Activated CD4-positive, alpha-beta T cell treated with anti-CD3 and anti-CD28 coated beads for 4 hours (primary cell): ENCODE measurements at places on chromosomes 12 and 14.

DNA sequence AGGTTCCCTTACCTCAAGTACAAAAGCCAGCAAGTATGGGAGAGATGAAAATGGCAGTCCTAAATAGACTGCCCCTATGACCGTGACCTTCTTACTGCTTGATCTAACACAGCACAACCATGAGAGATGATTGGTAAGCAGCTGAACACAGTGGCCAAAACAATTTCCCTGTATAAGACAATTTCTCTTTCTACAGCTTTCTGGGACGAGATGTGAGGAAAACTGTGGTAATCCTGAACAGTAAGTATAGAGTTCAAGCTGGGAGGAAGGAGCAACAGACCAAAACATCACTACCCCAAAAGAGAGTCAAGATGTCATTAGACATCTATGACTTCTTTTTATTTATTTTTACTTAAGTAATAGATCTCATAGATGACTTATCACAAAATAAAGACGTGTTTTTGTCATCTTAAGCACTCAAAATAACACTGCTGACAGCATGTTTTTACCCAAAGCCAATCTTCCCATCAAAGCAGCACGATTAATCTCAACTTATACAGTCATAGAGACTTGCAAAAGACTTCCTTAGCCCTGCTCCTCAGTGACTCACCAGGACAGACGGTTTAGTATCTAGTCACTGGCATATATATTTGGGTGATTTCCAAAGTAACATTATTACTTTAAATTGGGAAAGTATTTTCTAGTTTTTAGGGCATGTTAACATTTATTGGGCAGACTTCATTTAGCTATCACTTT is 3.7 kb downstream of the TMEM52B start:
- DNase-seq = no peak

GRCh38 chr14:90060965-90061684 is 669 bp upstream of the KCNK13 start:
- DNase-seq = no peak

DNA sequence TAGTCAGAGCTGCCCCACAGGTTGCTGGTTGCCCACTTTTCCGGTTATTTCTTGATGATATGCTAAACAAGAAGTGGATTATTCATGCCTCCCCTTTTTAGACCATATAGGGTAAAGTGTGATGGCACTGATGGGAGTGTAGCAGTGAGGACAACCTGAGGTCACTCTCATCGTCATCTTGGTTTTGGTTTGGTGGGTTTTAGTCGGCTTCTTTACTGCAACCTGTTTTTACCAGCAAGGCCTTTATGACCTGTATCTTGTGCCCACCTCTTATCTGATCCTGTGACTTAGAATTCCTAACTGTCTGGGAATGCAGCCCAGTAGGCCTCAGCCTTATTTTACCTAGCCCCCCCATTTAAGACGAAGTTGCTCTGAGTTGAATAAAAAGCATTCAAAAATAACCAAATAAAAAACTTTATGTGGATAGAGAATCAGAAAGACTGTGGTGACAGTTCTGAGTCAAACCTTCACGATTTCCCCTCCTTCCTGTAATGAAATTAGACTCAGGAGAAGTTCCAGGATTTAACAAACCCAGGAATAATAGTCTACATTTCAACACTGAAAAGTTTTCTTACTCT is 144.2 kb downstream of the PAWR start:
- no peak for DNase-seq

DNA sequence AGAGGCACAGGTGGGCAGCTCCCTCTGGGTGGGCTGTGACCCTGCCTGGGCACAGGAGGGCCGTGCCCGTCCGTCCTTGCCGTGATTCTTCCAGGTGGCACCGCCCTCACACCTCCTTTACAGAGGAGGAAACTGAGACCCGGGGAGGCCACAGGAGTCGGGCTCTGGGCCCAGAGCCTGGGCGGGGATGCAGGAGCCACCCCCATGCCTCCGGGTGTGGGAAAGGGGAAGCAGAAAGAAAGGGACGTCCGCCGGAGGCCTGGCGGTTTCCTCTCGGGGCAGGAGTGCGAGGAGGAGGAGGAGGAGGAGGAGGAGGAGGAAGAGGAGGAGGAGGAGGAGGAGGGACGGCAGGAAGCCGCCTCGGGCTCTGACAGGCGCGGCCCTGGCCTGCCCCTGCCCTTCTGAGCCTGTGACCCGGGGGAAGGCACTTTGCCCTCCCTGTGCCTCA is 23.0 kb downstream of the SH2B3 start:
- DNase-seq = no peak

DNA sequence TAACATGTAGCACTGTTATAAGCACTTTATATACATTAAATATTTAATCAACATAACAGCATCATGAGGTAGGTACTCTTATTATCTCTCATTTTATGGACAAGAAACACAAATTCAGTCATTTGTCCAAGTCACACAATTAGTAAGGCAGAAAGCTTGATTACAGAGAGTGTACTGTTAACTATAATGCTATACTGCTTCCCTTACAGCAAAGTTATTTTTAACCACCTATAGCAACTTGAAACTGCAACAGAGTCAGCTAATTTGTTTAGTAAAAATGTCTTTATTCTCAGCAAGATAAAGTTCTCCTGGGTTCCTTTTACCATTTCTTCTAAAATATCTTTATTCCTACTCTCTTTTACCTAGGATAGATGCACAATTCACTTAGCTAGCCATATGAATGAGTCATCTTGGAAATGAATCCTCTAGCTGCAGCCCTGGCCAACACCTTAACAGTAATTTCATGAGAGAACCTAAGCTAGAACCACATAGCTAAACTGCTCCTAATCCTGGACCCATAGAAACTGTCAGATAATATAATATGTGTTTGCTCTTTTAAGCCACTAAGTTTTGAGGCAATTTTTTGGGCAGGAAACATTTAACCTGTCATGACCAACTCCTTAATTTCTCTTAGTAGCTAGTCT is 90.2 kb upstream of the HECTD1 start:
- DNase-seq = no peak

- DNase-seq = no peak
These were observed 79.6 kb upstream of the SLC38A2 start for GRCh38 chr12:46452061-46452615.

DNA sequence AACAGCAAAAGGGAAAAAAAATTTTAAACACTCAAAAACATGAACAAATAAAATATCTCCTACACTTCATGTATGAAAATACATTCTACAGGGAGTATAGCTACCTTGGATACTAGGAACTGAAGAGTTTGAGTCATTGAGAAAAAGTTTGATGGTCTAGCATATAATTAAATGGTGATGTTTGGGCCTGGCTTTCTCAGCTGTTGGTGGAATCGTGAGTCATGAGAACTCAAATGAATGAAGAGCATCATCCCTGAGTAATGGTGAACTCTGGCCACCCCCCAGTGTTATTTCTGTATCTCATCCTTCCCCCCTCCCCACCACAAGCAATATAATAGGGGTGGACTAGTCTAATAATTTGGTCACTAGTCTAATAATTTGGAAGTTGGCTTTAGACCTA is 6.7 kb upstream of the SLC6A15 start:
- no peak for DNase-seq

DNA sequence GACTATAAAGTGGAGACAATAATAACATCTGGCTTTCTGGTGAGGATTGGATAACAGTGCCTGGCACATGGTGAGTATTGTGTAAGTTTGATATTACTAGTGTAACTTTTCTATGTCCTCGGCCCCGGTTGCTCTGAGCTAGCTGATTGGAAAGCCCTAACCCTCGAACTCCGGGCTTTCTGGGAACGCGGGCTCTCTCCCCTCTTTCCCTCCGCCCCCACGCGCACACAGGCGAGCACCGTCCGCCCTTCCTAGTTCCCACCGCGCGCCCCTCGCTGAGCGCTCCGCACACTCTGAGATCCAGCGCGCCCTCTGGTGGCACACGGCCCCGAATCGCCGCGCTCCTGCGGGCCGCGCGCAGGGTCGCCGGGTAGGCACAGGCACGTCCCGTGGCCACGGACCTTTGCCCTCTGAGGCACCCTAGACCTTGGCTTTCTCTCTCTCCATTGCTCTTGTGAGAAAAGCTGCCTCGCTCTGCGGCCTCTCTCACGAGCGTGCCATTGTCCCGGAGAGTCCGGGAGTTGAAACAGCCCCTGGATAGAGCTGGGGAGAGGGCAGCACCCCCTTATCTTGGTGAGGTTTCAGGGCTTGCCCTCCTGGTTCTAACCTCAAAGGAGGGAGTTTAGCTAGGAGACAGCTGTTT is 23.2 kb upstream of the ESRRB start:
- DNase-seq = peak; percentile 16

- no peak for DNase-seq
These were observed 9.0 kb downstream of the TNS2 start for GRCh38 chr12:53058674-53059433.

- peak; percentile 21 for DNase-seq
These were observed 6.3 kb downstream of the CLEC2A start for GRCh38 chr12:9925705-9926393.

DNA sequence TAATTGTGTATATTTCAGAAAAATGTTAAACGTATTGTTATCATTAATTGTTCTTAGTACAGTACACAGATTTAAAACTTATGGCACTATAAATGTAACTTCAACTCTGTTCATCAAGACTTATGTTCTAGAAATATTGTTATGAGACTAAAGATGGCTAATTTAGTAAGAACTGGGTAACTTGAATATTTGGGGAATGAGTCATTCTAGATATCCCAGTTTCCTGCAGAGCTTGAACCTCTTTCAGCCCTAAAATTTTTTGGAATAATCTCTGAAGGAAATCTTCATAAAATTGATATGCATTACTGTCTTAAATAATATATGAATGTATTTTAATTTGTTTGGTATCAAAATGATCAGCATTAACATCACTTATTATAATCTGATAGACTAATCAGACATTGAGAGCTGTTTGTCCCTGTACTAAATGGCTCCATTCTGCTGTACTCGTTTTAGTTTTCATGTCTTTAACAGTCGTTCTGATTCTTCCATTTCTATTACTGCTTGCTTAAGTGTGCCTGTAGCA is 87.1 kb downstream of the VEZT start:
- DNase-seq = no peak

GRCh38 chr12:68975811-68976210 is 42.8 kb upstream of the CPM start:
- no peak for DNase-seq

DNA sequence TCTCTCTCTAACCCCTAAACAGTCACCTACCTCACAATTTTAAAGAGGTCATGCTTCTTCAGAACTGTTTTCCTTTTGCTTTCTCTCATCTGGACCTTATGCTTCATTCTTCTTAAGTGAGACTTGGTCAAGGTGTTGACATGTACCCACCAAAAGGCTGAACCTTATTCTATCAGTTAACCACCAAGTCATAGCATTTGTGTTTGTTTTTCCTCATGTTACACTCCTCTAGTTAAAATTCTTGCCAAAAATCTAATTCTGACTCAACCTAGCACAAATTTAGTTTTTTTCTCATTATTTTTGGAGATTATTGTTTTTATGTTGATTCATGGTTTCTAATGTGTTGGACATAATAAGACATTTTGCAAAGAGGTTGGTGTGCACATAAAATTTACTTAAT is 578.6 kb downstream of the SLC16A7 start:
- no peak for DNase-seq

- no peak for DNase-seq
These were observed 32.4 kb downstream of the GPR65 start for GRCh38 chr14:88037325-88037724.

GRCh38 chr14:39548358-39548757 is 116.1 kb upstream of the FBXO33 start:
- DNase-seq = no peak

GRCh38 chr14:33692762-33693161 is 258.1 kb downstream of the EGLN3 start:
- DNase-seq = no peak

- no peak for DNase-seq
These were observed 24.5 kb downstream of the ZNF891 start for GRCh38 chr12:133105620-133106019.

DNA sequence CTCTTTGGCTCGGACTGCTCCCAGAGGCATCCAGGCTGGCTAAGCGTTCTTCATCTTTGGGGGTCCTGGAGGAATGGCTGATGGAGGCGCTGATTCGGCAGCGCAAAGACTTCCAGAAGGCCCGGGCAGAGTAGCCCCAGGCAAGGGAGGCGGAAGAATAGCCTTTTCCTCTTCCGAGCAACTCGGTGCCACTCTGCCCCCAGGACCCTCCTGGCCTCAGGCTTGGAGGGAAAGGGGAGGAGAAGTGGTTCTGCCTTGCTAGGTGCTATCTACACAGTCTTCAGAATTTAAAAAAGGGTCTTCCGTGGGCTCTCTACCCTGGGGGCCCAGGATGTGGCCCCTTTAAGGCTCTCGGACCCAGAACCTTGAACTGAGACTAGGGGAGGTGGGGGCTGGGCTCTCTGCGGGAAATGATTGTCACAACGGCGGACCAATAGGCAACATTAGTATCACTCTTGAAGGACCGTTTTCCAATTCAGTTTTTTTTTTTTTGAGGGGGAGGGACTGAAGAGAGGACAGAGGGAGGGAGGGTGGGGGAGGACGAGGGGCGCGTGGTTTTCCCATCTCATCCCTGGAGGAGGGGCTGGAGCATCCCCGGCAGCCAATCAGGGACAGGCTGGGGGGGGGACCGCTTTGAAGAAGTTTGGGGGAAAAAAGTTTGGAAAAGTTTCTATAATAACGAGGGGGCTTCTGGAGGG is at the start of gene NFATC4:
Gene NFATC4, plus strand, starts transcription at position 671 of the 698 bp plus-strand sequence. CDS start 157 bp downstream, outside the sequence.
- no peak for DNase-seq

DNA sequence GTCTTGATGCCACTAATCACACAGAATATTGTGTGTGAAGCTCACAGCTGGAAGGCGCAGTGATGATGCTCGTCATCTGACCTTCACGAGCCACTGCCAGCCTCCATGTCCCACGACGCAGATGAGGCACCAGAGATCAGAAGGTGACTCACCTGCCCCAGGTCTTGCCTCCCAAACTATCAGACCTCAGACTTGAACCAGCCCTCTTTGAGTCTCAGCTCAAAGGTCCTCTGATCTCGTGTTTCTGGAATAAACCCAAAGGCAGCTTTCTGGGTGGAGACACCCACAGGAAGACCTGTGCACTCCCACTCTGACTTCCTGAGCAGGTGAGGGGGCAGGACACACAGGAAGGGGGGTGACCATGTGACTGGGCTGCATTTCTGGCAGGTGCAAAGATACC is 19.6 kb upstream of the CHGA start:
- peak; percentile 20 for DNase-seq
